PC-9 (cell line): ENCODE measurements at places on chromosomes 11 and 22. TPM values are rescaled to one million over a fixed set of nuclear protein-coding genes. Genes with fewer than 3 reads are reported as not detected.
A peak's percentile ranks its signal among the peaks of the same experiment; 100 is the strongest.

The GANAB gene
- total RNA-seq = 478 and 525 TPM in 2 replicates

The SYT13 gene
- total RNA-seq = not detected in 2 replicates

The BBS1 gene
- total RNA-seq = 56.1 and 63.4 TPM in 2 replicates

The RAB39A gene
- total RNA-seq = not detected in 2 replicates

The APOA4 gene
- total RNA-seq = not detected in 2 replicates

The C11orf91 gene
- 0.90 TPM in 1 of 2 replicates, not detected in the other for total RNA-seq

The PGA5 gene
- not detected in 2 replicates for total RNA-seq

The PTPRCAP gene
- 1.2 and 1.3 TPM in 2 replicates for total RNA-seq

The MRGPRE gene
- total RNA-seq = not detected in 2 replicates

The DRD4 gene
- total RNA-seq = 0.35 and 1.4 TPM in 2 replicates

The MEI1 gene
- total RNA-seq = 0.55 and 0.61 TPM in 2 replicates

- H3K27ac ChIP-seq = no peak overlapping the region
- H3K36me3 ChIP-seq = no peaks in the 10 kb centered on the region
- H3K4me3 ChIP-seq = no peak overlapping the region
- peaks cover 23% of the 10 kb centered on the region for H3K4me1 ChIP-seq
- H3K27me3 ChIP-seq = no peaks in the 10 kb centered on the region
Observed at GRCh38 chr11:34431979-34432378, 6.8 kb upstream of the CAT start.

DNA sequence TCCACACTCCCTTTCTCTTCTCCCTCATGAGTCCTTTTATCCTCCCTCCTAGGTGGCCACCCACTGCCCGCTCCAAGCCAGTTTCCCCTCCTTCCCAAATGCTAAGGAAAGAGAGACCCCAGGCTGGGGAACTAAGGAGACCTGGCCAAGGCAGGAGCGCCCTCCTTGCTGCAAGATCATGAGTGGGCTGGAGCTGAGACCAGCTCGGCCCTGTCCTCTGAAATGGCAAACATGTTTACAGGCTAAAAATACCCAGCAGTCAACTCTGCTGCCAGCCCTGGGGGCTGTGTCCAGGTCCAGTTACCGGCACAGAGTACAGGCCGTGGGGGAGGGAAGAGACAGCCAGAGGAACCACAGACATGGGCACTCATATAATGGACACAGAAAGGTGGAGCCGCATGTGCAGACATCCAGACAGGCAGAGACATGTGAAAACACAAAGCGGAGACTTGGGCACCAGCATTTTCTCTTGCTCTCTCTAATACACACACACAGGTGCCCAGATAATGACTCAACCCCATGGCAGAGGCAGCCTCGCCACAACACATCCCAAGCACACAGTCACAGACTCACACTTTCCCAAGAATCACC is 1.2 kb upstream of the AHNAK start:
- no peaks in the 10 kb centered on the region for H3K36me3 ChIP-seq
- peak overlapping the region; percentile 72 for H3K27ac ChIP-seq
- H3K4me1 ChIP-seq = peaks cover 68% of the 10 kb centered on the region
- no peak overlapping the region for H3K4me3 ChIP-seq

DNA sequence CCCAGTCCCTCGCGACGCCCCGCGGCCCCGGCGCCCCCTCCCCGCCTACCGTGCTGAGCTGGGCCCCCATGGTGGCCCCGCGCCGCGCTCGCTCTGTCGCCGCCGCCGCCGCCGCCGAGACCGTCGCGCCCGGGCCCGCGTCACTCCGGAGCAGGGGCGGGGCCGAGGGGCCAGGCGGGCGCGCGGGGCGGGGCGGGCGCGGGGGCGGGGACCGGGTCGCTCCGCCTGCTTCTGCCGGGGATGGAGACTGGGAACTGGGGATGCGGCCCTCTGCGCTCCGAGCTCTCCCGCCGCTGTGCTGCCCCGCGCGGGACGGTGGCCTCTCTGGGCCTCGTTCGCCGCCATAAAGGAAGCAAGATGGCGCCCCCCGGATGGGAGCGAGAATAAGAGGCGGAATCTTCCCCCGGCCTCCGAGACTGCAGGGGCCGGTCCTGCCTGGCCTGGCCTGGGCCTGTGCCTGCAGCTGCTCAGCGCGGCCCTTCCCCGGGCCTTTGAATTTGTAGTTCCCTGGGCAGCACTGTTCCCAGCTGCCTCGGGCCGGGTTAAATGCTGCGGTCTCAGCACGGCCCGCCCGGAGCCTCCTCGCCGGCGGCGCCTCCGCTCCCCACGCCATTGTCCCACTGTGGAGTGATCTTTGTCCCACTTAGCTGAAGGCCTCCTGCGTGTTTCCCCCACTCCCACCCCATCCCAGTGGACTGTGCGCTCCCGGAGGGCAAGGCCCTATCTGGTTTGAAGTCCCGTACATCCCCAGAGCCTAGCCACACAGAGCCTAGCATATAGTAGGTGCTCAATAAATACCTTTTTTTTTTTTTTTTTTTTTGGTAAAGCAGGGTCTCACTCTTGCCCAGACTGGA is at the start of gene CYB5R3:
TSS of gene CYB5R3 (minus strand) at position 147 of the 854 bp plus-strand sequence. CDS start at position 70, 77 bp downstream.
- DNase-seq = peak; percentile 70
- peaks cover 31% of the 10 kb centered on the region for H3K4me1 ChIP-seq
- no peaks in the 10 kb centered on the region for H3K27me3 ChIP-seq
- H3K4me3 ChIP-seq = peak within 1 kb of the TSS; percentile 100
- H3K36me3 ChIP-seq = no peaks in the 10 kb centered on the region

- H3K27ac ChIP-seq = no peak overlapping the region
- H3K4me1 ChIP-seq = no peaks in the 10 kb centered on the region
- no peak overlapping the region for H3K4me3 ChIP-seq
- no peak for DNase-seq
- H3K27me3 ChIP-seq = no peaks in the 10 kb centered on the region
Observed at GRCh38 chr11:35969089-35970042, 25.5 kb downstream of the LDLRAD3 start.

DNA sequence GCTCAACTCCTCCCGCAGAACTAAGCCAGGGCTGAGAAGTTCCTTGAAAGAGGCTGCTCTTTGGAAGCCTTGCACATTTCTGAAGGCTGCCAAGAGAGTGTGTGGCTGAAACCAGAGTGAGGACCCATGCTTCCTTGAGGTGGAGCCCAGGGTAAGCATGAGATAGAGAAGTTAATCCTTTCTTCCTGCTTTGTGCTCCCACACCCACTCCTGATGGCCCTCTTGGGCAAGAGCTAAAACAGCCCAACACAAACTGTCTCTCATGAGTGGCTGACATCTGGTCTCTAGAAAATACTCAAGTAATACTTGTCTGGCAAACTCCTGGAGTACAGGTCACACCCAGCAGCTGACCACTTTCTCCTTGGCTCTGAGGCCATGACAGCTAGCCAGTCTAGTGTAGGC is 523.7 kb downstream of the INSC start:
- no peaks in the 10 kb centered on the region for H3K36me3 ChIP-seq
- no peak overlapping the region for H3K27ac ChIP-seq
- H3K27me3 ChIP-seq = no peaks in the 10 kb centered on the region
- H3K4me1 ChIP-seq = no peaks in the 10 kb centered on the region
- no peak for DNase-seq
- no peak overlapping the region for H3K4me3 ChIP-seq

DNA sequence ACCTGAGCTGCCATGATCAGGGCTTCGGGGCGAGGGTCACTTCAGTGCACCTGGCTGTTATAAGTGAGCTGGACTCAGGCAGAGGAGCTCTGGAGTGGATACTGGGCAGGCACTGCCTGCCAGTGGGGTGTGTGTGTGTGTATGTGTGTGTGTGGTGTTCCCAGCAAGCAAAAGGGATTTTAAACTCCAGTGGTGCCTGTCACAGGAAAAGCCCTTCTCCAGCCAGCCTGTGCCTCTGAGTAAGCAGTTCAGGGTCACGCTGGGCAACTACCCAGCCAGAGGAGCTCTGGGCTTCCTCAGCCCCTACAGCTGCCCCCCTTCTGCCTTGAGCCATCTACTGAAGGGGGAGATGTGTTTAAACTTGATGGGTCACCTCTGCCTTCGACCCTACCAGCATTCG is 109.0 kb downstream of the OSBP2 start:
- H3K4me1 ChIP-seq = peaks cover 50% of the 10 kb centered on the region
- H3K36me3 ChIP-seq = no peaks in the 10 kb centered on the region
- peaks cover 17% of the 10 kb centered on the region for H3K27me3 ChIP-seq
- peak overlapping the region; percentile 44 for H3K27ac ChIP-seq
- no peak for DNase-seq

DNA sequence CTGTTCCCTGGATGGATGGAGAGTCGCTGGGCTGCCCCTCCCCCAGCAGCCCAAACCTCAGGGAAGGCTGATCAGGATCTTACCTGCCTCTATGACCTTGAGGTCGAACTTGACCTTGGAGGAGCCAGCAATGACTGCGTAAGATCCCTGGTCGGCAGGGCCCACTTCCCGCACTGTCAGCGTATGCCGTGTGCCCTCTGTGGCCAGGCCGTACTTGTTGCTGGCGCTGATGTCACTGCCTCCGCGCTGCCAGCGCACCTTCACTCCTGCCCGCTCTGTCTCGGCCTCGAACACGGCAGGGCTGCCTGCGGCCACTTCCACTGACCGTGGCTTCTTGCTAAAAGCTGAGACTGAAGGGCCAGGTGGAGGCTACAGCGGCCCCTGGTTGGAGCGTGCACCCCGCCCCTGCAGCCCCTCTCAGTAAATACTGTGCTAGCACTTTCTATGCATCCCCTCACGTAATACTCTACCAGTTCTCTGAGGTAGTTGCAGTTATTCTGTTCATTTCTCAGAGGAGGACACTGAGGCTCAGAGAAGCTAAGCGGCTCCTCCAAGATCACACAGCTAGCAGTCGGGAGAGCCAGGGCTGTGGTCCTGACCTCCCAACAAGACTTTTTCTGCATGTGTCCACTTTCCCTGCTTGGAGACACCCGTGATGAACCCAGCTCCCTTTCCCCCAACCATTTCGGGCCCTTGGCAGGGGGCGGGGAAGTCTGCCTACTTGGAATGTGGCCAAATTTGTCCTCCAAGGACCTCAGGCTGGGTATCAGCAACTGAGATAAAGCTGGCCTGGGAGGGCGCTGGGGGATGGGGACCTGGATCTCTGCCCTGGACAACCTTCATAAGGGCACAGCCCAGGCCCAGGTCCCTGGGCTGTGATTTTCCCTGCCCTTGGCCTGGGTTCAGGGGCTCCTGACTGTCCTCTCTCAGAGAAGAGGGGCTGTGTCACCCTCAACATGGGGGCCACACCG is 1.1 kb downstream of the MYBPC3 start:
- H3K27me3 ChIP-seq = peaks cover 10% of the 10 kb centered on the region
- H3K27ac ChIP-seq = no peak overlapping the region
- no peak overlapping the region for H3K4me3 ChIP-seq
- no peaks in the 10 kb centered on the region for H3K4me1 ChIP-seq
- H3K36me3 ChIP-seq = no peaks in the 10 kb centered on the region

GRCh38 chr11:74141241-74141695 is 29.5 kb downstream of the C2CD3 start:
- no peaks in the 10 kb centered on the region for H3K27me3 ChIP-seq
- peak; percentile 32 for DNase-seq
- peak overlapping the region; percentile 91 for H3K27ac ChIP-seq

GRCh38 chr22:35893698-35894097 is 134.9 kb downstream of the RBFOX2 start:
- H3K4me3 ChIP-seq = no peak overlapping the region
- H3K27me3 ChIP-seq = no peaks in the 10 kb centered on the region
- no peak for DNase-seq
- peaks cover 15% of the 10 kb centered on the region; the same call in 1 of the 2 replicates for H3K36me3 ChIP-seq
- peaks cover 42% of the 10 kb centered on the region for H3K4me1 ChIP-seq
- peak overlapping the region; percentile 94; the same call in 1 of the 2 replicates for H3K27ac ChIP-seq

- H3K36me3 ChIP-seq = no peaks in the 10 kb centered on the region
- no peaks in the 10 kb centered on the region for H3K4me1 ChIP-seq
- DNase-seq = no peak
- no peak overlapping the region for H3K4me3 ChIP-seq
- no peak overlapping the region for H3K27ac ChIP-seq
- no peaks in the 10 kb centered on the region for H3K27me3 ChIP-seq
Observed at GRCh38 chr11:111819829-111820237, 51.5 kb downstream of the ALG9 start.

GRCh38 chr11:130873761-130874160 is 42.5 kb downstream of the SNX19 start:
- no peaks in the 10 kb centered on the region for H3K27me3 ChIP-seq
- H3K36me3 ChIP-seq = no peaks in the 10 kb centered on the region
- no peak for DNase-seq

DNA sequence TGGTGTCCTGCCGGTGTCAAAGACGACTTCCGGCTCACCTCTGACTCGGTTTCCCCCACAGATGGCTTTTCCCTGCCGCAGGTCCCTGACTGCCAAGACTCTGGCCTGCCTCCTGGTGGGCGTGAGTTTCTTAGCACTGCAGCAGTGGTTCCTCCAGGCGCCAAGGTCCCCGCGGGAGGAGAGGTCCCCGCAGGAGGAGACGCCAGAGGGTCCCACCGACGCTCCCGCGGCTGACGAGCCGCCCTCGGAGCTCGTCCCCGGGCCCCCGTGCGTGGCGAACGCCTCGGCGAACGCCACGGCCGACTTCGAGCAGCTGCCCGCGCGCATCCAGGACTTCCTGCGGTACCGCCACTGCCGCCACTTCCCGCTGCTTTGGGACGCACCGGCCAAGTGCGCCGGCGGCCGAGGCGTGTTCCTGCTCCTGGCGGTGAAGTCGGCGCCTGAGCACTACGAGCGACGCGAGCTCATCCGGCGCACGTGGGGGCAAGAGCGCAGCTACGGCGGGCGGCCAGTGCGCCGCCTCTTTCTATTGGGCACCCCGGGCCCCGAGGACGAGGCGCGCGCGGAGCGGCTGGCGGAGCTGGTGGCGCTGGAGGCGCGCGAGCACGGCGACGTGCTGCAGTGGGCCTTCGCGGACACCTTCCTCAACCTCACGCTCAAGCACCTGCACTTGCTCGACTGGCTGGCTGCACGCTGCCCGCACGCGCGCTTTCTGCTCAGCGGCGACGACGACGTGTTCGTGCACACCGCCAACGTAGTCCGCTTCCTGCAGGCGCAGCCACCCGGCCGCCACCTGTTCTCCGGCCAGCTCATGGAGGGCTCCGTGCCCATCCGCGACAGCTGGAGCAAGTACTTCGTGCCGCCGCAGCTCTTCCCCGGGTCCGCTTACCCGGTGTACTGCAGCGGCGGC is 5.5 kb downstream of the B3GNT6 start:
- no peak overlapping the region for H3K4me3 ChIP-seq
- no peak overlapping the region for H3K27ac ChIP-seq
- H3K4me1 ChIP-seq = peaks cover 31% of the 10 kb centered on the region
- H3K36me3 ChIP-seq = no peaks in the 10 kb centered on the region

- H3K27me3 ChIP-seq = no peaks in the 10 kb centered on the region
- H3K36me3 ChIP-seq = no peaks in the 10 kb centered on the region
- DNase-seq = no peak
Observed at GRCh38 chr11:34397120-34397519, 39.3 kb upstream of the ABTB2 start.

DNA sequence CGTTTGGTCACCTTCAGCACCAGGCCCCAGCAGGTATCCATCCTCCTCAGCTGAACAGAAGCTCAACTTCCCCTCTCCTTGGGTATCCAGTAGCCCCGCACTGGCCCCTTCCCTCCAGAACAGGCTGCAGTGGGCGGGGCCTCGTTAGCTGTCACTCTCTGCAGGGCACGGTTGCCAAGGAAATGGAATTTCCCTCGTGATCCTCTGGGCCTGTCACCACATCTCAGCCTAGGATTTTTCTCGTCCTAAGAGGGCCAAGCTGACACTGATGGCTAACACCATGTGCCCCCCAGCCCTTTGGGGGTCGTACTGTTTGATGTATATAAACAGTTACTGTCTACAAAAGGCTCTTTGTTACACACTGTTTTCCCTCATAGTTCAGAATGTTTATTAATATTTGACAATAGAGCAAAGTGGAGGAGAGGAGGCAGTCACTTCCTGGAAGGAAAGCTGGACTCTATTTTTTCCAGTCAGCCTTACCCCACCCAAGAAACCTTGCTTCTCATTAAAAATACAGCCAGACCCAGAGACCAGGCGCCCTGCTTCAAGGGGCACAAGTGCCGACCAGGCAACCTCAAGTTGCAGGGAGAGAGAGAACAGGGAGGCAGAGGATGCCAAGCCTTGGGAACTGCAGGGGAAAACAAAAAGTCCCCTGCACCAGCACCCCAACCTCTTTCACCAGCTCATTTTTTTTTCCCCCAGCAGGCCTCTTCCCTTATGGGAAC is 44.5 kb downstream of the FEZ1 start:
- no peaks in the 10 kb centered on the region for H3K4me1 ChIP-seq
- no peaks in the 10 kb centered on the region for H3K36me3 ChIP-seq
- no peaks in the 10 kb centered on the region for H3K27me3 ChIP-seq
- no peak overlapping the region for H3K27ac ChIP-seq
- no peak overlapping the region for H3K4me3 ChIP-seq
